Fibroblast of skin of right biceps (primary cell): ENCODE measurements at places on chromosomes 3 and 15.
A peak's percentile ranks its signal among the peaks of the same experiment; 100 is the strongest.

DNA sequence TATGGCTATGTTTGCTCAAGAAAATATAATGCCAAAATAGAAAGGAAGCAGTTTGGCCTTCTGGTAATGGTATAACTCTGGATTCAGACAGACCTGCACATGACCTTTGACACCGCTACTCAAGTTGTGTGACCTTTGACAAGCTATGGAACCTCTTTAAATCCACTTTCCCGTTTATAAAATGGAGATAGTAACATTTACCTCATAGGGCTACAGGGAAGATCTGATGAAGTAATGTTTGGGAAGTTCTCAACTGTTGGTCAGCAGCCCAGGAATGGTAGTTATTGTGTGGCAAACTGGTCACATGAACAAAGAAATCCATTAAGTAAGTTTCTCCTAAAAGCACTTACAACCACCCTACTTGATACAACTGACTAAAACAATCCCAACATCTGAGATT lies 95.1 kb upstream of the PHLDB2 start:
- DNase-seq = no peak

DNA sequence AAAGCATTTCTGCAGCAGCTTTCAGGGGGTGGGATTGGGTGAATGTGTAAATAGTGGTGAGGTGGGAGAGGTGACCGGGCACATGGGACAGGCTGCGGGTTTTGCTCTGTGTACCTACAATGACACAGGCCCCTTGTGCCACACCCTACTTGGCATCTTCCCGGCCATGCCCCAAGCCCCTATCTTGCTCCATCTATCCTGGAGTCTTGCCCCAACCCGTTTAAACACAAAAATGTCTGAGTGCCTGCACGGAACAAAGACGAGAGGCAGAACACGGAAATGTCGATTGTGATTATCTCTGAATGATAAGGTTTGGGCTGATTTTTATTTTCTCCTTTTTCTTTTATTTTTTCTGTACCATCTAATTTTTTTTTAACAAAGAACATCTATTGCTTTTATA lies 46.0 kb upstream of the SLC6A1 start:
- no peak for DNase-seq

- DNase-seq = no peak
Measured at GRCh38 chr3:183493296-183494045, 62.0 kb downstream of the KLHL6 start.

DNA sequence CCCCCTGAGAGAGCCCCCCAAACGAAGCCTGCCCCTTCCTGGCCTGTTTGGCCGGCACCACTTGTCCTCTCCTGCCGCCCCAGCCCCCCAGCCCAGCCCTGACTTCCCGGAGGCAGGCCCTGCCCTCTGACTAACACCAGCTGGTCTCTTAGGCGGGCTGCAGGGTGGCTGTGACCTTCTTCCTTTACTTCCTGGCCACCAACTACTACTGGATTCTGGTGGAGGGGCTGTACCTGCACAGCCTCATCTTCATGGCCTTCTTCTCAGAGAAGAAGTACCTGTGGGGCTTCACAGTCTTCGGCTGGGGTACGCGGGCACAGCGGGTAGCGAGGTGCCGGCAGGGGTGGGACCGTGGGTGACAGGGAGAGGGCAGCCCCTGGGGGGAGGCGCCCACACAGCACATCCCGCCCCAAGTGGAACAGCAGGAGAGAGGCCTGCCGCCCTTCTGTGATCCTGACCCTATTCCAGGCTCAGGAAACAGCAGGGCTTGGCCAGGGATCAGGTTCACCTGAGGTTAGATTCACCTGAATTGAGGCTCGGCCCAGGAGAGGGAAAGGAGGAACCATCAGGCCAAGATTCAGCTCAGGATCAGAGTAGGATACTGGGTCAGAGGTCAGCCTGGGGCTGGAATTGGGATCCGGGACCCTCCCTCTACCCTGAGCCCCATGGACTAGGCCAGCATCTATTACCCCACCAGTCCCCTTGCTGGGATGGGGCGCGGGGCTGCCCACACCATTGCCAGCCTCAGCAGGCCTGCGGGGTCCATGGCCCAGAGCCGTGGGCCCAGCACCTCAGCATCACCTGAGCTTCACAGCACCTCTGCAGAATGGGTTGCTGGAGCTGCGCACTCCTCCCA lies 21.9 kb downstream of the PTH1R start:
- DNase-seq = no peak

DNA sequence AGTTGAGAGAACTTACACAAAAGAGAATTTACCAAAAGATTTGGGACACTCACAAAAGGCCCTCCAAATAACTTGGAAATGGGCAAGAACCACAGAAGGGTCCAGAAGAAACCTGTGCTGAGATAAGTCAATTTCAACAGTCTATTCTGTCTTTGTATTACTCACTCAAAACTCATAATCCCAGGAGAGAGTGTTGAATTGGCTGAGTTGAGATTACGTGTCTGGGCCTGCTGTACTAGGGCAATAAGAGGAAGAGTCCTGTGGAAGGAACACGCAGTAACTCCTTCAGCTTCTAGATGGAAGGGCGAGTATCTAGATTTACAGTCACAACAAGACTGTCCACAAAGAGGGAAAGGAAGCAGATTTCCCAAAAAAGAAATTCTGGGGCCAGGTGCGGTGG lies 42.5 kb upstream of the DYNC1LI1 start:
- no peak for DNase-seq

- DNase-seq = peak; percentile 60
Measured at GRCh38 chr15:88312941-88313579, 56.5 kb upstream of the NTRK3 start.

DNA sequence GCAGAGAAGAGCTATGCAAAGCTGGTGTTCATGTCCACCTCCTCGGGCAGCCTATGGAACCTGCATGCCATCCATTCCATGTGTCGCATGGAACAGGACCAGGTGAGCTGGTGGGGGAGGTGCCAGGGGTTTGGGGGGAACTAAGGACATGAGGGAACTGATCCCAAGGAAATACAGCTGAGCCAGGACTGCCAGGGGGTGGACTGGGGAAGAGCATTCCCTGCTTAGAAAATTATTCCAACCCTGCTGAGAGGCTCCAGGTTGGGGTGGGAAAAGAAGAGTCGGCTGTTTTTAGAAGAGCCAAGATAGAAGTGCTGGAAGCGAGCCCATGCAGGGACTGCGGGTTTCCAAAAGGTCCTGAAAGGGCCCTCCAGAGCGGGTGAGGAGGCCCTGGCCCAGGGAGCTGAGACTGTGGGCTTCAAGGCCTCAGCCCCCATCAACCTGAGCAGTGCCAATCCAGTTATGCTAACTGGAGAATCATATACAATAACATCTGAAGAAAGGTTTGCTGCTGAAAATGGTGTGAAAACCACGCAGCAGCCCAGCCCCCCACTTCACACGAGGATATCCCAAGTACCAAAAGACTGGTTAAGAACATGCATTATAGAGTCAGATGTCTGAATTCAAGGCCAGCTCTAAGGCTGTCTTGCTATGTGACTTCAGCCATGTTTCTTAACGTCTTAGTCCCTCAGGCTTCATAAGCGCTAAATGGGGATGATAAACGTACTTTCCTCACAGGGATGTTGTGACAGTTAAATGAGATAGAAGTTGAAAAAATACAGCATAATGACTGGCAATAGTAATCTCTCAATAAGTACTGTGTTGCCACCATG lies 7.8 kb downstream of the DISP2 start:
- no peak for DNase-seq

DNA sequence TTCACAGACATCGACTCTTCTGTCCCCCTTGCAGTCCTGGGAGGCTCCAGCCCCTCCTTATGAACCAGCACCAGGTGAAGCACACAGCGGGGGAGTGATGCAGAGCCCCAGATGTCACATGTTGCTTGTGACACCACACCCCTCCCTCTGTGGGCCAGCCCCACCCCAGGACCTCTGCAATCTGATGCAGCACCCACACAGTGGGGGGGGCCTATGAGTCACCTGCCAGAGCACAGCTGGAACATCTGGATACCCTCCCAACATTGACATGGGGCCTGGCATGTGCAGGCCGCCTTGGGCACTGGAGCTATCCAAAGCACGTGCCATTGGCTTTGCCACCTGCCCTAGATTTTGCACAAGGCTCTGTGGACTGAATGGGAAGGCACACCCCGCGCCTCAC lies 70.5 kb downstream of the FEM1B start:
- DNase-seq = no peak

- DNase-seq = no peak
Measured at GRCh38 chr15:95929232-95929846, 401.2 kb upstream of the NR2F2 start.

DNA sequence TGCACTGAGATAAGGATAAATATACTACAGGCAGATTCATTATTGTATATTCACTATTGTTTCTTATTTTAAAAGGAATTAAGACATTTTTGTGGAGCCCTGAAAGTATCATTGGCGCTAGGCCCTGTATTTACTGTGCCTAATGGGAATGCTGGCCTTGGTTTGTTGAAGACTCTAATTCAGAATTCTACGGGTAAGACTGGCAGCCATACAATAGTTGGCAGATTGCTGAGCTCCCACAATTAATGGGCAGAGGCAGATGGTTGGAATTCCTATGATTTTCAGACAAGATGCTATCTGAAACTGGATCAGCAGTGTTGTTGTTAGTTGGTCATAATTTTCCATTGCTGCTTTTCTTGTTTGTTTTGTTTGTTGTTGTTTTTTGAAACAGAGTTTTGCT lies 14.7 kb downstream of the PGBD4 start:
- no peak for DNase-seq

- DNase-seq = no peak
Measured at GRCh38 chr3:135598597-135598996, 366.9 kb upstream of the PPP2R3A start.

DNA sequence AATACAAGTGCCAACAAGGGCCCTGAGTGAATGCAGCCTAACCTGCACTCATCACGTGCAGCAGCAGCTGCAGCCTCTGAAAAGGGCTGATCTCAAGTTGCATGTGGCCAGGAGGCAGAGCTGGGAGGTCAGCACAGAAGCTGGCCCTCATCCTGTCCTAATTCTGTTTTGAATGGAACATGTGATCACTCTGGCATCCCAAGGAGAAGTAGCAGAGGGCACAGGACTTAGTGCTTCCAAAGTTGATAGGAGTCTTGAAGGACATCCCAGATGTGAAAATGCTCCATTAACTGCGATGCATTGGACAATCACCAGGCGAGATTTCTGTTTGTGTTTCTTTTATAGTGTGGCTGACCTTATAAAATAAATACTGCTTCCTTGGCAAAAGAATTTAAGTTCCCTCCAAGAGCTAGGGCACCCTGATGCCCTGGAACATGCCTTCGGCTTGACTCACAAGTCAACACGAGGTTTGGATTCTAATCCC lies 31.6 kb upstream of the STAG1 start:
- no peak for DNase-seq

GRCh38 chr3:73808862-73809509 lies 184.2 kb upstream of the PDZRN3 start:
- no peak for DNase-seq

DNA sequence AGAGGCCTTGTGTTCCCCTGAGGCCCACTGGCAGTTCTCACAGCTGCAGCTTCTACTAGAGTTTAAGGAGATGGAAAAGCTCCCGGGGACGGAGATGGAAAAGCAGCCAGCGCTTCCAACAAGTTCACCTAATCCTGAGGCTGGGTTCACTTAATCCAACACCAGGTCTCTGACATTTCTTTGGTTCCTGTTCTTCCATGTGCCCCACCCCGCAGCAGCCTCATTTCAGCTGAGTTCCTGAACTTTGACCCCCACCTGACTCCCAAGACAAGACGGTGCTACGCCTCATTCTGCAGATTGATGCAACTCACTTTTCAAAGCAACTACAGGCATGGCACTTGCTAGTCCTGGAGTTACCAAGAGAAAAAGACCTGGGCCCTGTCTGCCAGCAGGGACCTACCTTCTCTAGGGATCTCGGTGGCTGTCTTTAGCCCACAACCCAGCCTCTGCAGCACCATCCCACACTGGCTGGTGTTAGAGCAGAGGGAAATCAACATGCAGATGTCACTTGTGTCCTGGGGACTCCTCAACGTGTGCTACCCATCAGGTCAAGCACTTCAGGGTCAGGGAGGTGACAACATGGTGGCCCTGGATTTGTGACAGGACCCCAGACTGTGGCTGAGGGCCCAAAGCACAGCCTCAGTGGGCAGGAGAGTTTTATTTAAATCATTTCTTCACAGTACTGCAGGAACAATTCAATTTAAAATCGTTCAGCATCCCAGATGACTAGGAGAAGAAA lies 406.1 kb downstream of the VPS13C start:
- DNase-seq = no peak

- DNase-seq = peak; percentile 64
Measured at GRCh38 chr3:190671658-190672057, 157.8 kb downstream of the IL1RAP start.

GRCh38 chr3:139906418-139906817 lies 28.6 kb upstream of the CLSTN2 start:
- peak; percentile 66 for DNase-seq

DNA sequence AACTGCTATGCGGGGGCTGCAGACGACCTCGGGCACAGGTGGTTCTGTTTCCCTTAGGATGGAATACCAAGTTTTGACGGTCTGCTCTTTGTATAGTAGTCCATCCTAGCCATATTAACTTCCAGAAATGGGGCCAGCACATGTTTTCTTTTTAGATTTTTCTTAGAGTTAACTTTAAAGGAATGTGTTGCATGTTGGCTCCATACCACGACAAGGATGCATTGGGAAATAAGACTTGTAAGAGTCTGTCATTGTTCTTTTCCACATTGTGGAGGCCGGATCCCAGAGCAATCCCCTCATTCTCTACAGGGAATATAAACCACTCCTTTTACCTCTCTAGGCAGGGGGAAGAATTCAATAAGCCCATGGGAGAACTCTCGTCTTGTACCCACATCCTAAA lies 87.1 kb upstream of the PLSCR4 start:
- peak; percentile 37 for DNase-seq
